ENCODE measurements at places on chromosomes 2 and 18.

- H3K4me3 ChIP-seq, result no peak overlapping the region
- H3K27me3 ChIP-seq, result no peaks in the 10 kb centered on the region
Measured at GRCh38 chr2:235218486-235218907, 266.7 kb downstream of the SH3BP4 start.

- H3K27me3 ChIP-seq, result no peaks in the 10 kb centered on the region
- no peak overlapping the region for H3K27ac ChIP-seq
- H3K4me3 ChIP-seq, result no peak overlapping the region
- no peaks in the 10 kb centered on the region for H3K36me3 ChIP-seq
Measured at GRCh38 chr2:10357193-10358169, 54.8 kb downstream of the HPCAL1 start.

DNA sequence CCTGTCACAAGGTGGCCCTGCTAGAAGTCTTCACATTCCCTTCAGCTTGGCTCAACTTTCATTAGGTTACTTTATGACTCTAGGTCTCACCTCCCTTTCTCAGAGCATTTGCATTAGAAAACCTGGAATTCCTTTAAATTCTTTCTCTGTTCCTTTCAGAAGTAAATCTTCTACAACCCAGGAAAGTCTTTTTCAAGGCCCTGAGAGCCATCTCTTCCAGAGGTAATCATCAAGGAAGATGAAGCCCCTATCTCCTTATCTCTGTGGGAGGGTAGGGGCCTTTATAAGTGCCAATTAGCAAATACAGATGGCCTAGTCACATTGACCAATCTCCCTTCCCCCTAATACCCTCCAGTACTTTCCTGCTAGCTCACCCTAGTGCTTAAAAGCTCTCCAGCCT, 848.0 kb upstream of the FAM98A start:
- H3K27me3 ChIP-seq, result no peaks in the 10 kb centered on the region
- H3K4me3 ChIP-seq, result no peak overlapping the region
- no peak overlapping the region for H3K27ac ChIP-seq
- no peaks in the 10 kb centered on the region for H3K4me1 ChIP-seq
- DNase-seq, result no peak
- H3K36me3 ChIP-seq, result no peaks in the 10 kb centered on the region

DNA sequence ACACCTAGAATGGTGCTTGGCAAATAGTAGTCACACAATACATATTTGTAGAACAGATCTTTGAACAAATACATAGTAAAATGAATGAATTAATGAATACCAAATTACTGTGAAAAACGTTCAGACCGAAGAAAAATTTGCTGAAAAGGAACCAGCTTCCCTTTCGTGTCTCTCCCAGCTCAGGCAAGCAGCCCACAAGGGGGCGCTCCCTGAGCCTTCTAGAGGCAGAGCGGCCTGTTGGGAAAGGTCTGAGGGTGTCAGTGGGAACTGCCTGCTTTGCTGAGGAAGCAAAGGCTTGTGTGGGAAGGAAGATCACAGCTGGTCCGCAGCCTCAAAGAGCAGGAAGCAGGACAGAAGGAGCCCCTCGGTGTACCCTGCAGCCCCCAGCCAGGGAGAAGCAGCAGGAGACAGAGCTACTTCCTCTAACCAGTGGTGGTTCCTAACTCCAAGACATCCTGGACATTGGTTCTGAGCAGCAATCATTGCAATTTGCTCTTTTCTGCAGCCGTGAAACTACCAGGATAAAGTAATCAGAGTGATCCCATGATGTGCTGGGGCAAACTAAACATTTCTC, 231.1 kb downstream of the ANKRD30B start:
- H3K27ac ChIP-seq, result no peak overlapping the region
- no peak overlapping the region for H3K4me3 ChIP-seq
- DNase-seq, result peak; percentile 9
- no peaks in the 10 kb centered on the region for H3K4me1 ChIP-seq
- no peaks in the 10 kb centered on the region for H3K27me3 ChIP-seq

- H3K4me3 ChIP-seq, result no peak overlapping the region
- no peaks in the 10 kb centered on the region for H3K4me1 ChIP-seq
- no peak overlapping the region for H3K27ac ChIP-seq
- DNase-seq, result no peak
- H3K27me3 ChIP-seq, result no peaks in the 10 kb centered on the region
Measured at GRCh38 chr2:151862700-151863099, 34.5 kb upstream of the ARL5A start.

All from right atrium auricular region (tissue), 2 donors.